ENCODE measurements at places on chromosomes 7 and 10.

GRCh38 chr10:521261-522250 lies 167.9 kb downstream of the DIP2C start:
- DNase-seq = no peak

- no peak for DNase-seq
These were observed 150.3 kb upstream of the NPY start for GRCh38 chr7:24133691-24134090.

DNA sequence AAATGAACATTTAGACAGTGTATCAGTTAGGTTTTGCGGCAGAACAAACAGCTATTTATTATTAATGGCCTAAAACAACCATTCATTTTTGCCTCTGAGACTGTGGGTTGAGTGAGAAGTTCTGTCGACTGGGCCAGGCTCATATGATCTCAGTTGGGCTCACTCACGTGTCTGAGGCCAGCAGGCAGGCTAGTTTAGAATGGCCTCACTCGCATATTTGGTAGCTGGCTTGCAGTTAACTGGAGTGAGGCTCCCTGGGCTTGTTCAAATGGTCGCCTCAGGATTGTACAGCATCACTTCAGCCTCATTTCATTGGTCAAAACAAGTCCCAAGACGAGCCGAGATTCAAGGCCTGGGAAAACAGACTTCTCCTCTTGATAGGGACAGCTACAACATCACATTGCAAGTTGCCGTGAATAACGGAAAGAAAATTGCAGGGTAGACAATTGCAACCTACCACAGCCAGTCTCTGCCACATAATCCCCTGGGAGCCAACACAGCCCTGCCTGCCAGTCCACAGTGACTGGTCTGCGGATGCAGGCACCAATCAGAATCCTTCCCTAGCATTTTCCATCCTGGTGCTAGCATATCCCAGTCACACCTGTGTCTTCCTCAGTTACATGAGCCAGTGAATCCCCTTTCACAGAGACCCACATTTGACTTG lies 23.1 kb upstream of the PPIF start:
- DNase-seq = no peak

DNA sequence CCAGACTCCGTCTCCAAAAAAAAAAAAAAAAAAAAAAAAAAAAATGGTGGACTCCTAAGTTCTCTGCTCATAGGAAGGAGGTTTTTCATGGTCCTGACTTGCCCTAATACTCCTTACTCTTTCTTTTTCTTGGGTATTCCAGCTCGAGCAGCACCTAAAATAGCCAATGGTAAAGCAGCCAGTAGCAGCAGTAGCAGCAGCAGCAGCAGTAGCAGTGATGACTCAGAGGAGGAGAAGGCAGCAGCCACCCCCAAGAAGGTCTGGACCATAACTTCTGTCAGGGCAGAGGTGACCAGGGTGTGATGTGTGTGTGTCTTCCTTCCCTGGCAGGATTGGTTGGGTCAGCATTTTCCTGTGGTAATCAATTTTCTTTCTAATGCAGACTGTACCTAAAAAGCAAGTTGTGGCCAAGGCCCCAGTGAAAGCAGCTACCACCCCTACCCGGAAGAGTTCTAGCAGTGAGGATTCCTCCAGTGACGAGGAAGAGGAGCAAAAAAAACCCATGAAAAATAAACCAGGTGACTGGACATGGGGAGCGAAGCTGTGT lies 6.9 kb downstream of the NOLC1 start:
- DNase-seq = no peak

GRCh38 chr10:131762789-131763696 lies 137.8 kb upstream of the PPP2R2D start:
- DNase-seq = no peak

DNA sequence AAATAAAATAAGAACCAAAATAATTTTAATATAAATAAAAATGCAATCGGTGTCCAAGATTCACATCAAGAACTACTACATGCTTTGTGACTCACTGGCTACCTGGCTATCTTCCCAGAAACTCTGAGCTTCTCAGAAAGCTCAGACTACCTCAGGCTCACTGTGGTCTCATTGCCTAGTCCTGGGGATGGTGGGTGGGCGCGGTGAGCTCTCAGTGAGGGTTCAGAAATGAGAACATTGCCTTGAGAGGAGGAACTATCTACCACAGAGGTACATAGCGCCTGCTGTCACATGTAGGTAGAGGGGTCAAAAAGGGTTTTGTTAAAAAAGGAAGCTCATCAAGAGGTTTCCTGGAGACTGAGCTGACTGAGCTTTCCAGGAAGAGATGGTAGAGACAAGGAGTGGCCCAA lies 108.0 kb downstream of the WDFY4 start:
- DNase-seq = no peak

GRCh38 chr10:62186999-62187675 lies 81.5 kb downstream of the RTKN2 start:
- no peak for DNase-seq

DNA sequence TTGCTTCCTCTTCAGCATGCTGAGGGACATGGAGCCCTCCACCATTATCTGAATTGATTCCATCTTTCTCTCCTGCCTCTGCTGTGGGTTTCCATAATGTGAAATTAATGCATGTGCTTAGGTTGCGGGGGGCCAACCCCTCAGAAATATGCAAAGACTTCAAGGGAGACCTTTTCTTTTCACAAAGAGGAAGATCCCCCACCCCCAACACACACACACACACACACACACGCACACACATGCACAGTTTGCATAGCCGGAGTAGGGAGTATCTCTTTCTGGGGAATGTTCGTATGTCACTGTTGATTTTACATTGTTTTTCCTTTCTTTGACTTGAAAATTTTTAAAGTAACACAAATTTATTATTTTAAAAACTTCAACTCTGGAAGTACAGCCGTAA lies 193.5 kb downstream of the MGMT start:
- no peak for DNase-seq

GRCh38 chr7:141949911-141950310 lies 3.1 kb upstream of the CLEC5A start:
- DNase-seq = no peak

- no peak for DNase-seq
These were observed 19.3 kb upstream of the OPTN start for GRCh38 chr10:13080643-13081042.

- no peak for DNase-seq
These were observed 5.8 kb downstream of the VSIR start for GRCh38 chr10:71767420-71768035.

- no peak for DNase-seq
These were observed 1.1 kb downstream of the SP4 start for GRCh38 chr7:21429021-21429420.

DNA sequence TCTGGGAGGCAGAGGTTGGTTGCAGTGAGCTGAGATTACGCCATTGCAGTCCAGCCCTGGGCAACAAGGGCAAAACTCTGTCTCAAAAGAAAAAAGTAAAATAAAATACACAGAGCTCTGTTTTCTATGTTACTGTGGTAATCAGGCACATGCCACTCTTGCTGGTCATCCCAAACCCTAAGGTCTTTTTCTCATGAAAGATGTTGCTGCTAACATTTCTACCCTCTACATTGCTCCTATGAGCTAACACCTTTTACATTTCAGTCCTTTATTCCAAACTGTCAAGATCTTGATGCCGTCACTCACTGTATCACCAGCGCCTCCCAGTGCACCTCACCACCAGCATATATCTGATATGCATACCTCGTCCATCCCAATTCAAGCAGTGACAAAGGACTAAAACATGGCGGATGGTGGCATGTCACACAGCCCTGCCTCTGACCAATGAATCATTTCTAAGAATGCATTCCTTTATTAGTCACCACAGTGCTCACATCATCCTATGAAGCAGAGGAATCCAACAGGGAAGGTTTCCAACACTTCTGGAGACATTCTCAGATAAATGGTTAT lies 4.3 kb downstream of the DAGLB start:
- no peak for DNase-seq

- DNase-seq = no peak
These were observed 199.6 kb downstream of the WDR37 start for GRCh38 chr10:1255600-1256431.

GRCh38 chr7:79317728-79318127 lies 135.7 kb downstream of the MAGI2 start:
- no peak for DNase-seq

Data from stimulated activated CD8-positive, alpha-beta memory T cell treated with anti-CD3 and anti-CD28 coated beads, Interleukin-4, amount 100 ng/mL, for 1 hour (primary cell).